Activated CD4-positive, alpha-beta memory T cell treated with anti-CD3 and anti-CD28 coated beads, Interleukin-2, amount 10 ng/mL, durations not matched to agents 7 days and 5 days (primary cell): ENCODE measurements at places on chromosomes 7 and 10. TPM values are rescaled to one million over a fixed set of nuclear protein-coding genes. Genes with fewer than 3 reads are reported as not detected.

DNA sequence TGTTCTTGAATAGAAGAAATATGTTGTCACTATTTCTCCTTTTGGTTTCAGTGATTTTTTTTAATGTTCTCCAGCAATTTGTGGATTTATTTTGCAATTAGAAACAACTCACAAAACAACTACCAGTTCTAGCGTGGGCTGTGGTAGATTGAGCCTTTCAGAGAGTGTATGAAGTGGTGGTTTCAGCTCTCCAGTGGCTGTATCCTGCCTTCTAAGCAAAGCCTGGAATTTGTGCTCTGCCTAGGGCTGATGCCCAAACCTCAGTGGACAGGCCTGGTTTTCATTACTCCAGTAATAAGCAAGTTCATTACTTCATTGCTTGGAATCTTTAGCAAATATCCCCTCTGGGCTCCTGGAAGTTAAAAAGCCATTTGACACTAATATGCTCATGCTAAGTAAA lies 35.9 kb downstream of the APBB1IP start:
- no peak for DNase-seq

DNA sequence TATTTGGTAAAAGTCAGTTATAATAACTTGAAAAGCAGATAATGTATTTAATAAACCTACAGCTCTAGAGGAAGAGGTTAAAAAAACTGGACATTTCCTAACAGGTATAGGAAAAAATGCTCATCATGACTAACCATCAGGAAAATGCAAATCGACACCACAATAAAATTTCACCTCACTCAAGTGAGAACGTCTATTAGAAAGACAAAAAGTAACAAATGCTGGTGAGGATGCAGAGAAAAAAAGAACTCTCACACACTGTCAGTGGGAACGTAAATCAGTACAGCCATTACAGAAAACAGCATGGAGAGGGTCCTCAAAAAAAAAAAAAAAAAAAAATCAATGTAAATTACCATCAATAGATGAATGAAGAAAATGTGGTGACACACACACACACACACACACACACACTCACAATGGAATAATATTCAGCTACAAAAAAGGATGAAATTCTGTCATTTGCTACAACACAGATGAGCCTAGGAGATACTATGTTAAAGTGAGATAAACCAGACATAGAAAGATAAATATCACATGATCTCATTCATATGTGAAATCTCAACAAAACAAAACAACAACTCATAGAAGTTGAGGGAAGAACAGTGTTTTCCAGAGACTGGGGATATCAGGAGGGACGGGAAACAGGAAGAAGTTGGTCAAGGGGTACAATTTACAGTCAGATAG lies 20.1 kb downstream of the EPC1 start:
- DNase-seq, result no peak

DNA sequence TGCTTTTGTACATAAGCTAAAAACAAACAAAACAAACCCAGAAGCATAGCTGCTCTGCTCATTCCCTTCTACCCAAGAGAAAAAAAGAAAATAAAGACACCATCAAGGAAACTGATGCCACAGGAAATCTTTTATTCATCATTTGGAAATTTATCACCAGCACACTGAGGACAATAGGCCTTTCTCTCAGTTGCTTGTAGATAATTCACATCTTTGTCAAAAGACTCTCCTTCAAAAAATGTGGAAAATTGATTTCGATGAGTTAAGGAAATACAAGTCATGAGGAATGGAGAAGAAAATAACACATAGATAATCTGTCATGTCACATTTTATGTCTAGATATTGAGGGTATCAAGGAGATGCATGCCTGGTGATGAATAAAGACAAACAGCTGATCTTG lies 53.5 kb downstream of the ZNF37A start:
- no peak for DNase-seq

GRCh38 chr7:99563650-99564049 lies 5.2 kb downstream of the ZNF655 start:
- DNase-seq, result no peak

Gene INA
- 0.13 TPM for total RNA-seq

- DNase-seq, result no peak
Observed at GRCh38 chr7:123604739-123605138, 3.1 kb downstream of the ASB15 start.

Gene ZNF365
- 0.35 TPM for total RNA-seq

Gene SPDYE16
- 0.25 TPM for total RNA-seq

- no peak for DNase-seq
Observed at GRCh38 chr10:132304756-132305509, 2.8 kb downstream of the STK32C start.

DNA sequence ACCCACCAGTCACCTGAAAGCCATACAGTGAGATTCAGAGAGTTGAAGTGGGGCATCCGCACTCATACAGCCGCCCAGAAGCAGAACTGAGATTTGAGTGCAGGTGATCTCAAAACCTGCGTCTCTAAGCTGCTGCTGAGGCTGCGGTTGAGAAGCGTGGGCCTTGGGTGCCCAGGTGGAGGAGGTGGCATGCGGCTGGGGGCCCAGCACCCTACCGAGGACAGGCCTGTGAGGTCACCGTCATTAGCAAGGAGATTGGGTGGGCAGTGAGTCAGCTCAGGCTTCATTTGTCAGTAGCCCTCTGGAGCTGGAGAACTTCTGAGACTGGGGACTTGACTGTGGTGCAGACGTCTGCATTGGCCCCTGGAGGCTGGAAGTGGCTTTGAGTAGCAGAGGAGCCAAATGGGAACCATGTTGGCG lies 29.8 kb downstream of the ZMIZ1 start:
- DNase-seq, result no peak

Gene CYP2C9
- not detected for total RNA-seq

Gene COL17A1
- not detected for total RNA-seq

- no peak for DNase-seq
Observed at GRCh38 chr10:49168831-49169500, 19.2 kb downstream of the TMEM273 start.

DNA sequence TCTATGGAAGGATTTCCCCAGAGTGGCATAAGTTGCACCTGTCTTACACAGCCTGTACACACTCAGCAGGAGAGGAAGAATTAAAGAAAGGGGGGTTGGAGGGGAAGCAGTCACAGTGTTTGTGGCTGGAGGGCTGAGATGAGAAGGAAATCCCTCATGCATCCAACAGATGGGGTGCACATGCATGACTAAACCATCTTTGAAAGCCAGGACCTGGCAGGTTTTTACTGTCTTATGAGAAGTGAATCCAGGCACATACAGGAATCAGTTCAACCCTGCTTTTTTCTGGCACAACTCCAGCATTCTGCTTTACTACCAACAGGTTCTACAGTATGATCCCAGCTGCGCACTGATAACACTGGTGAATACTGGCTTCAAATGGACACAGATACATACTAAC lies 107.7 kb downstream of the CACNA2D1 start:
- DNase-seq, result no peak

DNA sequence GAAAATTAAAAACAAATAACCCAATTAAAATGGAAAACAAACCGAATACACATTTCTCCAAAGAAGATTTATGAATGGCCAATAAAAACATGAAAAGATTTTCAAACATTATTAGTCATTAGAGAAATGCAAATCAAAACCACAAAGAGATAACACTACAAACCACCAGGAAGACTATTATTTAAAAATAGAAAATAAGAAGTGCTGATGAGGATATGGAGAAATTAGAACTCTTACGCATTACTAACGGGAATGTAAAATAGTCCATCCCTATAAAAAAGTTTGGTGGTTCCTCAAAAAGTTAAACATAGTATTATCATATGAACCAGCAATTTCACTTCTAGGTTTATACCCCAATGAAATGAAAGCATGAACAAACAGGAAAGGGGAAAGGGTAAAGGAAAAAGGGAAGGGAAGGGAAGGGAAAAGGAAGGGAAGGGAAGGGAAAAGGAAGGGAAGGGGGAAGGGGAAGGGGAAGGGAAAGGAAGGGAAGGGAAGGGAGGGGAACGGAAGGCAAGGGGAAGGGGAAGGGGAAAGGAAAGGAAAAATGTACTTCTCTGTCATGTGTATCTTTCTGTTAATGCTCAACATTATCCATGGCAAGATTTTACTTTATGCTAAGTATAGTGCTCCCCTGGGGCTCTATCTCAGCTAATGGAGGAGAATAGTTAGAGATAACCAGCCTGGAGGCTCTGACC lies 125.3 kb upstream of the RSU1 start:
- DNase-seq, result no peak

GRCh38 chr7:17619196-17619818 lies 320.9 kb downstream of the AHR start:
- DNase-seq, result no peak

GRCh38 chr7:75537731-75538130 lies 45.6 kb downstream of the SPDYE5 start:
- DNase-seq, result no peak

- no peak for DNase-seq
Observed at GRCh38 chr7:2975821-2976371, 67.8 kb downstream of the CARD11 start.

GRCh38 chr7:102272075-102272916 lies 14.4 kb upstream of the SH2B2 start:
- peak; percentile 74 for DNase-seq

GRCh38 chr10:69517271-69517848 lies 55.9 kb downstream of the NEUROG3 start:
- no peak for DNase-seq

Gene H2BK1
- not detected for total RNA-seq

GRCh38 chr10:89516149-89516832 lies 19.1 kb downstream of the SLC16A12 start:
- DNase-seq, result no peak

DNA sequence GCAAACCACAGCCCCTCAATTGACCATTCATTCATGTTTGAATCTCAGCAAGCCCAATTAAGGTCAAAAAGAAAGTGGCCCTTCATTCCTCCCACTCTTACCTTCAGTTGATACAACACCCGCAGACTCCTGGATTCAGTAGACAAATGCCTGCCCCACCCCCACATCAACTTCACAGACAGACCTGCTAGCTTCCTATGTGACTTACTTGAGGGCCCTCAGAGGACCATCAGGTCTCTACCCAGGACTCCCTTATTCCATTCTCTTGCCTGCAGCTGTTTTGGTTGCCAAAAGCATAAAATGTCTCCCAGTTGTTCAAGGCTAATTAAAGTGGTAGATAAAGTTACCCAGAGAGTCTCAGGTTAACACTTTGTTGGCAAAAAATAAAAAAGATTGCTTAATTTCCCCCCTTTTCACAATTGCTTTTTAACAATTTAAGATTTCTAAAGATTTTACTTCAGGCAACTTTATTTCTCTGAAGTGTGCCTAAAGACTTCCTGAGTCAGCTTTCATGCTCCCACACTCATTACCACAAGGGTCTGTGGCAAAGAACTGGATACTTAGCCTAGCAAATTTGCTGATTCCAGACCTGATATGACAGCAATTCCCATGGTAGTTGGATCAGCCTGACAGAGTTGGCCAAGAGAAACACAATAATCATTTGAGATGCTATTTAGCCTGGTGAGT lies 3.3 kb upstream of the MTERF1 start:
- DNase-seq, result no peak
